Retinal pigment epithelial cell (primary cell): ENCODE measurements at places on chromosomes 13 and 19.

DNA sequence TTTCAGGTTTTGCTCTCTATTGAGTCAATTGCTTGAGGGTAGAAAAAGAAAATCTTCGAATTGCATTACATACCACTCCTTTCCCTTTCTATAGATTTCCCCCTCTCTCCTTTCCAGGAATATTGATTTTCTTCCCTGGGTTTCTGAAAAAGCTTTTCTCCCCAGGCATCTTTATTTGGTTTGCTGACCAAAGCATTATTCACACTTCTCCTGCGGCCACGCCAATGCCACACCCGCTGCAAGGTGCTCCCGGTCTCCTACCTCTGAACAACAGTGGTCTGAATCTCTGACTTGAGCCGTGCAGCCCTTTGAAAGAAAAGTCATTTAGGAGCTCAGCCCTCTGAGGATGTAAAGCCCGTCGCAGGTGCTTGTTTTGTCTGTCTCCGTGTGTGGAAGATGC lies 350.9 kb upstream of the TMTC4 start:
- no peak for DNase-seq

GRCh38 chr13:28248080-28248479 lies 109.7 kb downstream of the PAN3 start:
- no peak for DNase-seq

GRCh38 chr19:58509731-58510083 lies 2.1 kb downstream of the SLC27A5 start:
- DNase-seq = no peak

- DNase-seq = no peak
Measured at GRCh38 chr19:5607318-5608275, 15.0 kb downstream of the SAFB2 start.

DNA sequence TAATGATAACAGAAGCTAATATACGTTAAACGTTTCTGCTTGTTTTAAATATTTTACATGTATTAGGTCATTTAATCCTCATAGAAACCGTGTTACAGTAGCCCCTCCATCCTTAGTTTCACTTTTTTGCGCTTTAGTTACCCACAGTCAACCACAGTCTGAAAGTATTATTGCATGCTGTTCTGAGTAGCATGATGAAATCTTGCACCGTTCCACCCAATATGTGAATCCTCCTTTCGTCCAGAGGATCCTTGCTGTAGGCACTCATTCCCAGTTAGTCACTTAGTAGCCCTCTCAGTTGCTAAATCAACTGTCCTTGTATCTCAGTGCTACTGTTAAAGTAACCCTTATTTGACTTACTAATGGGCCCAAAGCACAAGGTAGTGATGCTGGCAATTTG lies 257.8 kb downstream of the ENOX1 start:
- no peak for DNase-seq

GRCh38 chr19:45958769-45959516 lies 14.7 kb downstream of the NOVA2 start:
- DNase-seq = no peak

- DNase-seq = peak; percentile 92
Measured at GRCh38 chr19:39833464-39834286, at the start of gene DYRK1B. TSS of gene DYRK1B (minus strand) at chr19:39834162. CDS start at chr19:39831867, 2,295 bp downstream.

- no peak for DNase-seq
Measured at GRCh38 chr19:47740866-47741519, 4.4 kb upstream of the NOP53 start.

DNA sequence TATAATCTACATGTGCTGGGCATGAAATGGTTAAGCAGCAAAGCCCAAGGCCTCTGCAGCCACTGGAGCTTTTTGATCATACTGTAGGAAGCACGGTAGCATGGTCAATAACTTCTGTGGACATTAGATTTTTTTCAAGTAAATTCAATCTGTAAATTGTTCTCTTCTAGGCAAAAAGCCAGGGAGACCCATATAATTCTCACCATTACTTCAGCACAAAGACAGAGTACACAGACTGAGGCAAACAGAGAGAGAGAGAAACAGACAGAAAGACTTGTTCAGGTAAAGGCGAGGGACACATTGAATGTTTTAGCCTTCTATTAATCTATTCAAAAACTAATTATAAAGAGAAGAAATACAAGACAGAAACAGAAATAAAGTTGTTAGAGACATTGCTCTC lies 349.4 kb downstream of the RFC3 start:
- DNase-seq = no peak

- DNase-seq = no peak
Measured at GRCh38 chr19:40147693-40148347, 43.4 kb upstream of the MAP3K10 start.

DNA sequence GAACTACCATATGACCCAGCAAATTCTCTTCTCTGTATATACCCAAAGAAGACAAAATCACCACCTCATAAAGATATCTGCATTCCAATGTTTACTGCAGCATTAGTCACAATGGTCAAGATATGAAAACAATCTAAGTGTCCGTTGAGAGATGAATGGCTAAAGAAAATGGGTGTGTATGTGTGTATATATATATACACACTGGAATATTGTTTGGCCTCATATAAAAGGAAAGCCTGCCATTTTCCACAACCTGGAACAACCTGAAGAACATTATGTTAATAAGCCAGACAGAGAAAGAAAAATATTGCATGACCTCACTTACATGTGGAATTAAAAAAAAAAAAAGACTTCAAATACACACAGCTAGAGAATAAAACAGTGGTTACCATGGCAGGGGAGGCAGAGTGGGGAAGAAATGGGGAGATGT lies 29.5 kb upstream of the RBM26 start:
- DNase-seq = no peak

DNA sequence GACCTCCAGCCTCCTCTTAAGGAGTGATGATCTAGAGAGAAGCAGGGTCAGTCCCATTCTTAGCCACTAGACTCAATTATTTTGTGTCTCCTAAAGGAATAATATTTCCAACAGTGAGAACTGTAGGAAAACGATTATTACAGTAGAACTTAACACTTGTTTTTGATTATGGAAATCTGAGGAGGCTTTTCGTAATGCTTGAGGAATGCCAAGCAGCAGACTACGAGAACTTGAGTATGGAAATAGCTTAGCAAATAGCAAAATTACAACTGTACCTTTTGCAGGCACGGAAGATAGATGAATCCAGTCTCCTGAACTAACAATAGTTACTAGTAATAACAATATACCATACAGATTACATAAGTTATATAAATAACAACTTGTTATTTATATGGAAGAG lies 12.2 kb downstream of the BRD4 start:
- DNase-seq = no peak

GRCh38 chr19:29089315-29089870 lies 123.6 kb downstream of the UQCRFS1 start:
- DNase-seq = no peak

- no peak for DNase-seq
Measured at GRCh38 chr19:43329989-43330388, 23.5 kb upstream of the CD177 start.
